Urinary bladder (tissue), 4 donors: ENCODE measurements at places on chromosomes 1 and 21. TPM values are rescaled to one million over a fixed set of nuclear protein-coding genes. Genes with fewer than 3 reads are reported as not detected.

DNA sequence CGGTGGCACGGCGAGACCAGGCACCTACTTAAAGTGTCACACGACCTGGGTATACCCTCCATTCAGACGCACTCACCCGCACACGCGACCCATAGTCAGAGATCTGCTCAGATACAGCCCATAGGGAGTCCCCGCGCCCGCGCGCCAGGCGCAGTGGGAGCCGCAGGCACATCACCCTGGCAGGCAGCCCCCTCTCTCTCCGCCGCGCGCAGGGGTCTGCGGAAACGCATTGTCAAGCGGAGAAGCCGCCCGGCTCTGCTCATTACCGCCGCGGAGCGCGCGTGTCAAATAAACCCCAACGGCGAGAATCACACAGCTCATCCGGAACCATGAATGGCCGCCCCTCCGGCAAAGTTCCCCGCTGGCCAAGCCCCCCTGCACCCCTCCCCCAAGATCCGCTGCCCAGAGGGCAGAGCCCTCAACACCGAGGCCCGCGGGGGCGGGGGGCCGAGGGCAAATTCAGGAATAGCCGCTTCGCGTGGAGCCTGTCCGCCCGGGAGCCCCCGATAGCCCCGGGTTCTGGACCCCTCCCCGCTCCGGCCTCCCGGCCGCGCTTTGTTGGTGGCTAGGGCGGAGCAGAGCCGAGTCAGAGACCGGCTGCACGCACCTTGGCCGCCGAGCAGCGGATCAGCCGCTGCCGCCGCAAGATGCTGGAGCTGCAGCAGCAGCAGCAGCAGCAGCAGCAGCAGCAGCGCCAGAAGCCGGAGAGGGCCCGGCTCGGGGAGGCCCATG, 522 bp downstream of the LRP8 start:
- DNase-seq: no peak

- peak; percentile 36 for DNase-seq
Observed at GRCh38 chr1:181099152-181100014, 10.9 kb downstream of the IER5 start.

The CLCA4 gene
- 38.1 TPM for total RNA-seq

GRCh38 chr1:14697353-14697752, 98.9 kb downstream of the KAZN start:
- DNase-seq: no peak

DNA sequence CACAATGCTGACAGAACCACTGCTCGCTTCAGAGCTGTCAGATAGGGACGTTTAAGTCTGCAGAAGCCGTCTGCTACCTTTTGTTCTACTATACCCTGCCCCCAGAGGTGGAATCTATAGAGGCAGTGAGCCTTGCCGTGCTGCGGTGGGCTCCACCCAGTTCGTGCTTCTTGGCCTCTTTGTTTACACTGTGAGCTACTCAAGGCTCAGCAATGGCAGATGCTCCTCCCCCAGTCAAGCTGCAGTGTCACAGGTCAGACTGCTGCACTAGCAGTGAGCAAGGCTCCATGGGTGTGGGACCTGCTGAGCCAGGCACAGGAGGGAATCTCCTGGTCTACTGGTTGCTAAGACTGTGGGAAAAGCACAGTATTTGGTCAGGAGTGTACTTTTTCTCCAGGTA, 47.1 kb downstream of the LEPR start:
- DNase-seq: no peak

The LCE3D gene
- not detected for total RNA-seq

GRCh38 chr1:26536521-26536920, 7.0 kb downstream of the RPS6KA1 start:
- no peak for DNase-seq

GRCh38 chr21:26837539-26837938, 7.7 kb downstream of the ADAMTS1 start:
- no peak for DNase-seq

The KLF17 gene
- total RNA-seq: 0.95 TPM

- no peak for DNase-seq
Observed at GRCh38 chr1:74427681-74428080, 84.7 kb downstream of the LRRC53 start.

- no peak for DNase-seq
Observed at GRCh38 chr1:201302163-201303152, 19.2 kb downstream of the PKP1 start.

- DNase-seq: no peak
Observed at GRCh38 chr1:28803051-28803450, 8.9 kb upstream of the OPRD1 start.

DNA sequence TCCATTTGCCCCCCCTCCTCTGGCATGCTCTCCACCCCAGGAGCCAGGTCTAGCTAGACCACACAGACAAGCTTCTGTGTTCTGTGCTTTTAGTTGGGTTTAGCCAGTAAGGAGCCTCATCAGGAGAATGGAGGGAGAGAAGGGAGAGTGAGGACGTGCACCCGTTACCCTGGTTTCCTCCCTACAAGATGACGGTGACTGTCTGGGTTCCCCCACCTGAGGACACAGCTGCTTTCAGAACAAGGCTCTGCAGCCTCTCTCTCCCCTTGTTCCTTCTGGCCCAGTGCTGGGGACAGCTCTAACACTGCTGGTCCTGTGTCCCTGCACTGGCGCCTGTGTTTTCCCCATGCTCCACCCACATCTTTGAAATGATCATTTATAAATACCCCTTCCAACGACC, 184.4 kb upstream of the GALNT2 start:
- no peak for DNase-seq
